ENCODE measurements at places on chromosomes 6 and 20.

DNA sequence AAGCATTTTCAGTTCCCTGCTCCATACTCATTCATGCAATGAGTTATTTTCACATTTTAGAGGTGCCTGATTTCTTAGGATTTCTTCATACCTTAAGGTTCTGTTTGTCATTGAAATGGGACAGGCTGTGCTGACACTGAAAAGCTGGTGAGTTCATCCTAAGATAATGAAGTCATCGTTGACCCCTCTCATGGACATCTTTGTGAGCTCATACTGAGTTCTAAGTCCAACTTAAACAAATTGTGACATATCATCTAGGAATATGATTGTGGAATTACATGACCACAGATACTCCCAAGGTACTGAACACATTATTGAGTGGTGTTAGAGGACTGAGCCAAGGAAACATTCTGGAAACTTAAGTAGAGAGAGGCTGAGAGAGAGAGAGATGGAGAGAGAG is 224.8 kb upstream of the JAG1 start:
- DNase-seq: no peak

GRCh38 chr6:107673076-107673494 is 151.0 kb downstream of the SCML4 start:
- DNase-seq: peak; percentile 34

- no peak for DNase-seq
Measured at GRCh38 chr20:58327211-58327610, 17.7 kb downstream of the RAB22A start.

GRCh38 chr6:56833873-56834272 is 121.0 kb upstream of the BEND6 start:
- DNase-seq: no peak

- DNase-seq: no peak
Measured at GRCh38 chr20:58622671-58623578, 28.2 kb upstream of the STX16 start.

DNA sequence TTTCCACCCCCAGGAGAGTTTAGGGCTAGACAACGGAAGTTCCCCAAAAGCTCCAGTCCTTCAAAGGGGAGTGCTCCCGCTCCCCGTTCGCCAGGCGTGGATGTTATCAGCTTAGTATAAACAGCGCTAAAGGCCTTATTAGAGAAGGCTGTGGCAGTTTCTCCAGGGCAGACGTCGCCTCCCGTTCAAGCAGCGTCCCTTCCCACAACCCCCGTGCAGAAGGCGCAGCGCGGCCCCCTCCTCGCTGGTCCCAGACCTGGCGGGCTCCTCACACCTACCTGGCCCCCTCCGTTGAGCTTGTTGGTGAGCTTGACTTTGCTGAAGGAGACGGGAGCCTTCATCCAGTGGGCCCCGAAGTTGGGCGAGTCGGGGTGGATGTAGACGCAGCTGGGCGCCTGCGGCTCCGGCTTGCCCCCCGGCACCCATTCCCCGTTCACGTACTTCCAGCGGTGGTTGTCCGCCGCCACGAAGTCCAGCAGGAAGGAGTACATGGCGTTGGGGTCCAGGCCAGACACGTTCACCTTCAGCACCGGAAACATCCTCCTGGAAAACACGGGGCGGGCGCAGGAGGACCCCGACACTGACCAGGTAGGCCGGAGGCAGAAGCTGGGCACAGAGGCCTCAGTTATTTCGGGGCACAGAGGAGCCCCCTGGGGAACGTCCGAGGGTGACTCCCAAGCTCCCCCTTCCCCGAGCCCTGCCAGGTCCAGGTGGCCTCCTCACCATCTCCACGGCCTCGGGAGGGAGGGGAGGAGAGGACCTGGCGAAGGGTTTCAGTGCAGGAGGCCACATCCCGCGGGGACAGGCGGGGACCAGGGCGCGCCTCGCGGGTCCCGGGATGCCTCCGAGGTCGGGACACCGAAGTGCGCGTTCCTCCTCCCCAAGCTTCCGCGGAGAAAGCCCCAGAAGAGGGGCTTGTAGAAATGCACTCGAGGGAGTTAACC is 1.1 kb downstream of the TBXT start:
- DNase-seq: no peak

DNA sequence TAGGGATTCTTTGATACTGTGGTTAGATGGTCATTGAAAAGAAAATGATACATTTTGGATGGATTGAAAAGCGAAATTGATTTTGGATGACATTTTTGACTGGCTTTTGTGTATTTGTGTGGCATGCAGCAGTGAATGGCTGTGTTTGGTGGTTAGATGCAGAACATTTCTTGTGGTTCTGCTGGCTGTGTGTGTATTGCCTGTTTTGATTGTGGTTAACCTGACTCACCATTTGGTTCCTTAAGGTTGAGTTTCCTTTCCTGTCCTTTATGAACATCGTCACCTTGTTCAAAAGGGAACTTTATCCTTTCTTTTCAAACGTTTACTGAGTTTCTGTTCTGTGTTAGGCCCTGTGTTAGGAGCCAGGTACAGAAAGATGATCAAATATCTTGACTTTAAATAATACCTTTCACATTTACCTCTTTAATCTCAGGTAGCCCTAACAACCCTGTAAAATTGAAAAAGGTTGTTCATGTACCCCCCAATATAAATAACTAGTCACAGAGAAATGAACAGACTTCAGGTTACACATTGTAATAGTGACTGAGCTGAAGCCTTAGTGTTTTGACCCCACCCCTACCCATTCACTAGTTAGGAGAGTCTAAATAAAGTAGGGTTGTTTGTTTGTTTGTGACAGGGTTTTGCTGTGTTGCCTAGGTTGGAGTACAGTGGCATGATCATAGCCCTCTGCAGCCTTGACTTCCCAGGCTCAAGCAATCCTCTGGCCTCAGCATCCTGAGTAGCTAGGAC is 23.8 kb downstream of the ANKS1A start:
- no peak for DNase-seq

GRCh38 chr6:32076321-32076809 is 32.8 kb downstream of the TNXB start:
- no peak for DNase-seq

- no peak for DNase-seq
Measured at GRCh38 chr6:64874776-64875175, 832.2 kb downstream of the EYS start.

DNA sequence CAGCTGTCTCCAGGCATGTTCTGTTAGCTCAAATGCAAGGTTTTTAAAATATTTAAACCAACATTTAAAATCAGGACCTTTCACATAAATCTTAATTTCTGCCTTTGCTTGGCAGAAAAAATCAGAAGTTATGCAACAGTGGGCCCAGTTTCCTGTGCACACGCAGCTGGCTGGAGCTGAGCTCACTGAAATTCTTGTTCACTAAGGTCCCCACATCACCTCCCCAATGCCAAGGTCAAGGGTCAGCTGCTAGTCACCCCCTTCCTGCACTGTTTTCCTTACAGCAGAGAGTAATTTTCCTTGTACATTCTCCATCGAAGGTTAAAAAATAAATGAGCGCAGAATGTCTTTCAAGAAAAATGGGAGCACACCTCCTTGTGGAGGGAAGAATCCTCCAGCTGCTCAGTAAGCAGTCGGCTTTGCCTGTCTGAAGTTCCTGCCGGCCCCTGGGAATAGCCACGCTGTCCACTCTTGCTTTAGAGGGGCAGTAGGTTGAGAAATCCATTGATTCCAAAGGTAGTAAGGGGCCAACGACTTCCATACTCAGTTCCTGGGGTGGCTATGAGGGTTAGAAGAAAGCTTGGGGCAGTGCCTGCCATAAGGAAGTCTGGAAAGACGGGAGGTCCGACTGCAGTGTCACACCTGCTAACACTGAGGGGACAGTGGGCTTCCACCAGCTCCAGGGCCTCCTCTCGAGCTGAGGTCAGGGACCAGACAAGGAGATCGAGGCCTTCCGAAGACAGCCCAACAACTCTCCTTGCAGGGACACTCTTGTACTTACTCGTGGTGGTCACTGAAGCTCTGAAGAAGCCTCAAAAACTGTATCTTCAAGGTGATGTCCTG is 56.8 kb downstream of the MYH7B start:
- DNase-seq: no peak

DNA sequence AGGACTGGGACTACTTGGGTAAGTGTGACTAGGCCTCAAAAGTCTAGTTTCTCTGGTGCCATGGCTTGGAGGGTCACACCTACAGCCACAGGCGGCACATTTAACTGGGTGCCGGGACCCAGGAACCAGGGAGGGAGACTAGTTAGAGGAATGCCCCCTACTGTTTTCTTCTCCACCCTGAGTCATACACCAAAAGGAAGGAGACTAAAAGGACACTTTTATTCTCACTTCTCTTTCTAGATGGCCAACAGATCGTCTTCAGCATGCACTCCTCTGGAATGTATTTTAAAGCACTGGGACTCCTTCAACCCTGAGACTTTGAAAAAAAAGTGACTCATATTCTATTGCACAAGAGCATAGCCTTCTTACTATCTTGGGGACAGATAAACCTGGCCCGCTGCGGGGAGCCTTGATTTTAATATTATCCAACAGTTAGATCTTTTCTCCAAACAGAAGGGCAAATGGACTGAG is 33.4 kb downstream of the PLN start:
- no peak for DNase-seq

- no peak for DNase-seq
Measured at GRCh38 chr20:60365064-60365666, 406.9 kb downstream of the CDH26 start.

- DNase-seq: no peak
Measured at GRCh38 chr20:50308513-50309279, 118.1 kb downstream of the CEBPB start.

DNA sequence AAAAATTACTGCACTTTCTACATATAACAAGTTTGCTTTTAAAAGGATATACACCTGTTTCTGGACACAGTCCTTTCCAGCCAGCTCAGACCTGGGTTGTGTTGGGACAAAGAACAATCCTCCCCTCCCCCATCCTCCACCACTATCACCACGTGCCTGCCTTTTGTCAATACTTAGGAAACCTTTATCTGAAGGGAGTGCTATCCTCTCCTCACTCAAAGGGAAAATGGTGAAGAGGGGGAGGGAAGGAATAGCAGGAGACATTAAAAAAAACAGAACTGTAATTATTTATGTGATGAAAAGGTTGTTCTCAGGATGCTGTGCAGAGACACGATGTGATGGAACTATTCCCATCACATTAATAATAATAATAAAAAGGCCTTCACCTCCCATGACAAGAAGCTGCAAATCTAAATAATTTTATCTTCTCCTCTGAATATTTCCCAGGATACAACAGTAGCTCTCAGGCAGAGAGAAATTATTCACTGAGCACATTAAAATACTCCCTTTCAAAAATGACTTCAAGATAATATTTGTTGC is 105.5 kb downstream of the NRSN1 start:
- peak; percentile 28 for DNase-seq

DNA sequence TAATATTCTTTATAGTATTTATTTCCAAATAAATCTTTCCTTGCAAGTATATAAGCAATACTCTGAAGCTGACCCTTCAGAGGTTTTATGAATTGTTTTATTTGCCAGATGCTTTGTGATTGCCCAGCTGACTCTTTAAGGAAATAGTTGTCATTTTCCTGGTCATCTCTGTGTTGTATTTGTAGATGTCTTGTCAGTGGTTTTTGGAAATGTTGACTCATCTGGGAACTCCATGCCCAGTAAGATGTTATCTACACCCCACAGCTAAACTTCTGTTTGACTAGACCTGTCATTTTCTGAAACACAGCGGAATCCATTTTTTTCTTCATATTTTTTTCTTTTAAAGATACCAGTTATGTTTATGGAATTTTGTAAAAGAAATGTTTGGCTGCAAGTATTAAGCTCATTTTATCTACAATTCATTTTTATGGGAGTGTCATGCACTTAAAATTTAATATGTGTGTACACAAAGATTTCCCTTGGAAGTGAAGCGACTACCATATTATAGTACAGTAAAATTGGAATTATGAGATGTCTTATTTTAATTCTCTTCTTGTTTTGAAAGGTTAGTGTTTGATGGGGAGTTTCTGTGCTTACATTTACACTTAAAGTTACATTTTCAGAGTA is 491.0 kb downstream of the NKAIN2 start:
- DNase-seq: no peak

DNA sequence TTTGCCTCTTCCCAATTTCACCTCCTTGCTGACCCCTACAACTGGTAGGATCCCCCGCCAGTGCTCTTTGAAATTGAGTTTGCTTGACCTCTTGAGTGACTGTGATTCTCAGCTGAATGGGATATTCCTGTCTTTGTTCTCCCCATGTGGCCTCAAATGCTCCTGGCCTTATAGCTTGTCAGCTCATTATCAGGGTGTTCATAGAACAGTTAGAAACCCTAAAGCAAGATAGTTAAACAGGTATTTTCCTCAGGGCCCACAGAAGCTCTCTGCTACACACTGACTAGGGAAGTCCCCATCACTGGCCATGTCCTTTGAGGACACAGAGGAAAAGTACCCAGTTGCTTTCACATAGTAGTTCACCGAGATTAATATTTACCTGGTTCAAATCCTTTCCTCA is 211.5 kb upstream of the DTNBP1 start:
- no peak for DNase-seq

DNA sequence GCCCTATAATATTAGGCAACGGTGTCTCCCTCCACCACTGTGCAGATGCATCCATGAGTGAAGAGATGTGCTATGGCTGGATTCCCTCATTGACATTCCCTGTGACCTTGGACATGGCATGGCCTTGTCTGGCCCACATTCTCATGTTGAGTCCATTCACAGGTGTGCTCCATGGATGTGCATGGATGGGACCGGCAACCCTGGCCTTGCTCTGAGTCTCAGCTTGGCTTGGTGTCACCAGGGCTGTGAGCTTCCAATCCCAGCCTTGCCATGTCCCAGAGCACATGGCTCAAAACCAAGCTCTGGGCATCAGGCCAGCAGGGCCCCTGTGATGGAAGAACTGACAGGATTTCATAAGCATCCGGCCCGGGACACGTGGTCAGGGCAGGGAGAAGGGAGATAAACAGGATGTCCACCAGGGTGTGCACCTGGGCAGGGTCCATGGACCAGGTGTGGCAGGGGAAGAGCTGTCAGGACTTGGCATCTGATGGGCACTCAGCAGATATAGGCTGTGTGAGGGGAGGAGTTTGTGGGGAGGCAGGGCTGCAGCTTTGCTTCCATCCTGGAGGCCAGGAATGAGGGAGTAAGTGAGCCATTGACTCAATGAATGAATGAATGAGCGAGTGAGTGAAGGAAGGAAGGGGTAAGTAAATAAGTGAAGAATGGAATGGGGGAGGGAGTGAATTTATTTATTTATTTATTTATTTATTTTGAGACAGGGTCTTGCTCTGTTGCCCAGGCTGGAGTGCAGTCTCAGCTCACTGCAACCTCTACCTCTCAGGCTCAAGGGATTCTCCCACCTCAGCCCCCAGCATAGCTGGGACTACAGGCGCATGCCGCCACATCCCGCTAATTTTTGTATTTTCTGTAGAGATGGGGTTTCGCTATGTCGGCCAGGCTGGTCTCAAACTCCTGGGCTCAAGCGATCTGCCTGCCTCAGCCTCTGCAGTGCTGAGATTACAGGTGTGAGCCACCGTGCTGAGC is 15.7 kb downstream of the NRSN2 start:
- peak; percentile 12 for DNase-seq

All from NCI-H1417 (cell line).